Stimulated activated CD8-positive, alpha-beta memory T cell treated with anti-CD3 and anti-CD28 coated beads, Interleukin-12 subunit alpha, Interleukin-12 subunit beta, amount 100 ng/mL, for 1 hour (primary cell): ENCODE measurements at places on chromosomes 3 and 15.

DNA sequence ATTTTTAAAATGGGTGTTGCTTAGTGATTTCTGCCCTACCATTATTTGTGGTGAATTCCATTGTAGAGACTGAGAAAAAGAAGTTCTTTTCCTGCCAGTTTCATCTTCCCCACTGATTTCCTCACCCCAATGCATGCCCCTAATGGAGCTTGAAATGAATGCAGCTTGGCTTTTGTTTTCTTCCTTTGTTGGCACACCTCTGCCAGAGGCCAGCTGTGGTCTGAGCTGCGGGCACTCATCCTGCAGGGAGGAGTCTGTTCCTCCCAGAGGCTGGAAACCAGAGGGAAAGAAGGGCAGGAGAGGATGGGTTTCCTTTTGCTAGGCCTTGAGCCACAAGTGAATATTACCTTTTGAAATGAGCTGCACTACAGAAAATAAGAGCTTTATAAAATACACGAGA lies 9.3 kb upstream of the ST8SIA2 start:
- DNase-seq, result no peak

GRCh38 chr3:71050166-71050537 lies 533.4 kb downstream of the FOXP1 start:
- no peak for DNase-seq

- no peak for DNase-seq
Observed at GRCh38 chr3:100455841-100456550, 36.4 kb upstream of the TMEM45A start.

DNA sequence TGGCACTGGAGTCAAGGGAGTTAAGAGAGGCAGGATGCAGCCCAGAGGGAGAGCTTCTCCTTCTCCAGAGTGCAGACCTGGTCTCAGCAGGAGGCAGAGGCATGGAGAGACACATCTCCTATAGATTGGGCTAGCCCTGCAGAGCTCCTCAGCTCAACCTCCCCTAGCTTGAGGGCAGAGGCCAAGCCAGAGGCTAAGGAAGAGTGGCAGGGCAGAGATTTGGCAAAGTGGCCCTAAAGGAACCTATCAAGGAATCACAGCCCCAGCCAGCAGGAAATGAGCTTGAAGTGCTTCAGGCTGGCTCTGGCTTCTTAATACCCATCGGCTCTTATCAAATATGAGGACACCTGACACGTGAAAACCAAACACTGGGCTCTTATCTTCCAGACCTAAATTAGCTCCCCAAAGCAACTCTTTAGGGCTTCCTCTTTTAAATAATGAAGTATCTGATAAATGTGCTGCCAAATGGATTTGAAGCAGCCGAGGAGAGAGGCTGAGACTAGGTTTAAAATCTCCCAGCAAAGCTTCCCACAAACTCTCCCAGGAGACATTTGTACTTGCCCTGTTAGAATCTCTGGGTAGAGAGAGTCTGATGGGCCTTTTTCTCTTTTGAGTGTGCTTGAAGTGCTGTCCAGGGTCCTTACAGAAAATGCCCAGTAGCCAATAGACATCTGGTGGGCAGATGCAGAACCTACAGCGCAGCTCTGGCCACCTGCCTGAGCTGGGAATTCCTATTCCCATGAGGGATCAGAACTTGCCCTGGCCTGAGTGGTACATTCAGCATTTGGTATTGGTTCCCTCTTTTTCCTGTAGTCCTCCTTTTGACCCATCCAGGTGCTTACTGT lies 271.4 kb downstream of the CLSTN2 start:
- DNase-seq, result no peak

DNA sequence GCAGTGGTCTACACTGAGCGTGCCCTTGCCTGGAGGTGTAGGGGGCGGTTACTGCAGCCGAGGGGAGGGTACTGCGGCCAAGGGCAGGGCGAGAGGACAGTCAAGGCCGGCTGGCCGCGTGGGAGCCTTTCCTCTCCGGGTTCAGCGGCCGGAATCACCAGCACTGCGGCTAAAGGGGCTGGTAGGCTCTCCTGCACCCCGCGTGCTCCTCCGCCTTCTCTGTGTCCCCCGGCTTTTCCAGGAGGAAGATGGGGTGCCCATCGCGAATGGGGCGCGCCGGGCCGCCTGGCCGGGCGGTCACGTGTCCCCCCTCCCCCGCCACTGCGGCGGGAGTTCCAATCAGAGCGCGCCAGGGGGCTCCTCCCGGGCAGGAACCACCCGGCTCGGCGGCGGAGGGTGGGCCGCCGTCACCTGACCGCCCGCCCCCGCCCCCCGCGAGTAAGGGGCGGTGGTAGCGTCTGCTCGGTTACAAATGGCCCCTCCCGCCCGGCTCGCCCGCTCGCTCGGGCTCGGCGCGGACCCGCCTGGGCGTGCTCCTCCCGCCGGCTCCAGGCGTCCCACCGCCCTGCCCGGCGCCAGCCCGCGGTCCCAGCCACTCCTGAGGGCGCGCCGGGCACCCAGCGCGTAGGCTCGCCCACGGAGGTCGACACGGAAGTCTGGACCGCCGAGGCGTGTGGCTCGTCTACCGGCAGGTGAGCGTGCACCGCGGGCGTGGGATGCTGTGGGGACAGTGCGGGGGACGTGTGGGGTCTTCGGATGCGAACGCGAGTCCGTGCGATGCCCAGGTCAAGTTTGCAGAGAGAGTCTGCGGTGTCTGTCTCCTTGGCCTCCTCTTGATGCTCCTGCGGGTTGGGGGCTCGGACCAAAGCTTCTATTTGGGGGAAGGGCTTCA lies 242.6 kb upstream of the TOPAZ1 start:
- DNase-seq, result no peak

- DNase-seq, result no peak
Observed at GRCh38 chr3:171374661-171375285, 85.4 kb downstream of the TNIK start.

DNA sequence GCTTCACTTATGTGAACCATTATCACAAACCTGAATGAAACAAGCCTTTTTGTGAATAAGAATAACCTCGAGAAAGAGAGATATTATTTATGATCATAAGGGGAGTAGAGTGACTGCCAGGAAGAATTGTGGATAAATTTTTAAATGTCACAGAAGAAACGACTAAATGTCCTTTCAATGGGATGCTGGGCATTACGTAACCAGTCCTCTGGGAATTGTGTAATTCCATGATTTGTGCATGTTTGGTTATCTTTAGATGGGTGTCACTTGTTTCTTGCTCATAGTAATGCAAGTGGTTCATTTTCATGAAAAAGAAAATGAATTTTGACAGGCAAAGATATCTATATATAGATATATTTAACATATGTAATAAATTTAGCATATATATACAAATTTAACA lies 379.5 kb upstream of the AGTR1 start:
- DNase-seq, result no peak

- DNase-seq, result no peak
Observed at GRCh38 chr3:73719413-73719851, 94.7 kb upstream of the PDZRN3 start.

DNA sequence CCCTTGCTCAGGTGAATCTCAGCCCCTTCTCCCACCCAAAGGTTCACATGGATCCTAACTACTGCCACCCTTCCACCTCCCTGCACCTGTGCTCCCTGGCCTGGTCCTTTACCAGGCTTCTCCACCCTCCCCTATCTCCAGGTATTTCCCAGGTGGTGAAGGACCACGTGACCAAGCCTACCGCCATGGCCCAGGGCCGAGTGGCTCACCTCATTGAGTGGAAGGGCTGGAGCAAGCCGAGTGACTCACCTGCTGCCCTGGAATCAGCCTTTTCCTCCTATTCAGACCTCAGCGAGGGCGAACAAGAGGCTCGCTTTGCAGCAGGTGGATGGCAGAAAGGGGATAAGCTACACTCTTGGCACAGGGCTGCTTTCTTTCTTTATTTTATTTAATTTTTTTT lies 4.5 kb downstream of the FAM131A start:
- no peak for DNase-seq

DNA sequence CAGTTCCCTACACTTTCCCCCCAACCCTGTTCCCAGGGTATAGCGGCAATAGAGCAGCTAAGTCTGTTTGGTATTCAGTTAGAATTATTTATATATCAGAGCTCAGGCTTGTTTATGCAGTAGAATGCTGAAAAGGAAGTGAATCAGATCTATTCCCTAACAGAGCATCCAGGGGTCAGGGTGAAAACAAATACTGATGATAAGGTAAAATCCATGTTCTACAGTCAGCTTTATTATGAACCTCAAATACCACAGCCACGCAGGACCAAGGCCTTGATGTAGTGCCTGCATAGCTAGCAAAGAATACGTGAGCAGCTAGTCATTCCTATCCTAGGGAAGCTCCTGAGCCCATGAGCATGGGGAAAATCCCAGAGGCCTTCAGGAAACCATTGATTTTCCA lies 229.7 kb upstream of the ICE2 start:
- DNase-seq, result no peak

DNA sequence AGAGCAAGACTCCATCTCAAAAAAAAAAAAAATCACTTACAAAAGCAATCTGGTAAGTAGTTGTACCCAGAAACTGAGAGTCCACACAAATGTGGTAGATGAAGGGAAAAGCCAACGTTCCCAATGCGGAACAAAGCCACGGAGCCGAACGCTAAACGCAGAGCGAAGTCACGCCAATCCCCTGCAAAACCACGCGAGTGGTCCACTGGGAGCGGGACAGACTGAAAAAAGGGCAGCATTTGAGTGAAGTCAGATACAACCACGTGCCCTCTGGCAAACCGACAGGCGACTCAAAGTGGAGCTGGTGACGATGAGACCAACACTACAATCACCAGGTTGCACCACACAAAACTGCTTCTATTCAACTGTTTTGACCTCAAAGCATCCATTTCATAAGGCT lies 246.1 kb upstream of the LYSMD4 start:
- no peak for DNase-seq

GRCh38 chr3:156300929-156301840 lies 180.8 kb downstream of the KCNAB1 start:
- DNase-seq, result no peak

GRCh38 chr15:99656205-99656604 lies 77.0 kb downstream of the LYSMD4 start:
- DNase-seq, result no peak

DNA sequence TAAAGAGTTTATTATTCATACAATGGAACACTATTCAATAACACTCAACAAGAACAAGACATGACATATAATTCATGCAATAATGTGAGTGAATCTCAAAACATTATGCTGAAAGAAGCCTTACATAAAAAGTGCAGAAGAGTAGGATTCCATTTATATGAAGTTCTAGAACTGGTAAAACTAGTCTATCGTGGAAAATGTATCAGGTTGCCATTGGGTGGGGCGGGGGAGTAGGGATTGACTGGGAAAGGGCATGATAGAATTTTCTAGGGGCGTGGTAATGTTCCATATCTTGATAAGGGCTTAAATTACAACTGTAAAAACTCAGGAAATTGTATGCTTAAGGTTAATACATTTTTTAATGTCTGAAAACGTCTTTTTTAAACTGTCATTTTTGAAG lies 247.9 kb downstream of the SATB1 start:
- no peak for DNase-seq

GRCh38 chr3:160055659-160056058 lies 67.0 kb downstream of the IL12A start:
- DNase-seq, result no peak

GRCh38 chr15:100017140-100017539 lies 283.9 kb upstream of the LYSMD4 start:
- DNase-seq, result no peak

DNA sequence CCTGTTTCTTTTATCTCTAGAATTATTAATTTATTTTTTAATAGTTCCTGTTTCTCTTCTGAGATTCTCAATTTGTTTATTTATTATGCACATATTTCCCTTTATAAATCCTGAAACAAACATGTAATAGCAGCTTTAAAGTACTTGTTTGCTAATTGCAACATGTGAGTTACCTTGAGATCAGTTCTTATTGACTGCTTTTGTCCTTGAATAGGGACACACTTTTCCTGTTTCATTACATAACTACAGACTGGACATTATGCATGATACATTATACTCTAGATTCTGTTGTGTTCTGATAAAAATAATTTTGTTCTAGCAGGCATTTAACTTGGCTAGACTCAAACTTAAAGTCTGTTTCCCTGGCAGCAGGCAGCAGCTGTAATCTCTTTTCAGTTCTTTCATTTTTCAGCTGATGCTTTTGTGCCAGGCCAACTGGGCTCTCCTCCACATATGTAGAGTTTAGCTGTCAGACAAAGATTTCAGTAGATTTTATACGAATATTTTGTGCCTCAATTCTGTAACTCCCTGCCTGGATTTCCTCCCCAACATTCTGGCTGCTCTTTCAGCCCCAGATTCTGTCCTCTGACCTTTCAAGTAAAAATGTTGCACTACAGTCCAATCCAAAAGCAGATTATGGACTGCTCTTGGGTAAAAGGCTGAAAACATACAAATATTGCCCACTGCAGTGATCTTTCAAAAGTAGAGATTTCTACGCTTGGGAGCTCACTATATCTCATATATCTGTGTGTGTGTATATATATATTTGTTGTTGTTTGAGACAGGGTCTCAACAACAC lies 41.9 kb downstream of the PCOLCE2 start:
- DNase-seq, result no peak

DNA sequence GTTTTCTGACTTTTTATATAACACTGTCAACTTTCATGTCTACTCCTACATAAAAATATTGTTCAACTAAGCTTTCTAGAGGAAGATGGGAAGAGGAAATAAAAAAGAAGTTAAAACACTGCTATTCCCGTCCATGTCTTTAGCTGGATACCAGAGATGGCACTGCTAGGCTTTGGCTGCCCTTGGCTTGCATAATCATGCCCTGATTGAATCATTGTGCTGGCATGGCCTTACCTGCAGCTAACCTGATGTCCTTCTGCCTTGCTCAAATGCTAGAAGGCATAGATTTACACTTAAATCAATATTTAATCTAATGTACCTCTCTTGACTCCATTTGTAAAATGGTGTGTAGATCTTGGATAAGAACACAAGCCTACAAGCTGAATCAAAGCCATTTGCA lies 539.7 kb upstream of the IL12A start:
- no peak for DNase-seq

GRCh38 chr3:187044206-187044605 lies 95.1 kb downstream of the RPL39L start:
- no peak for DNase-seq

- DNase-seq, result no peak
Observed at GRCh38 chr3:70312336-70312735, at the start of gene MDFIC2. TSS of gene MDFIC2 (minus strand) at chr3:70312638. CDS start at chr3:70311973, 665 bp downstream.

GRCh38 chr15:41666353-41666920 lies 6.2 kb downstream of the MGA start:
- no peak for DNase-seq

- no peak for DNase-seq
Observed at GRCh38 chr3:127532561-127533203, 57.9 kb downstream of the TPRA1 start.

DNA sequence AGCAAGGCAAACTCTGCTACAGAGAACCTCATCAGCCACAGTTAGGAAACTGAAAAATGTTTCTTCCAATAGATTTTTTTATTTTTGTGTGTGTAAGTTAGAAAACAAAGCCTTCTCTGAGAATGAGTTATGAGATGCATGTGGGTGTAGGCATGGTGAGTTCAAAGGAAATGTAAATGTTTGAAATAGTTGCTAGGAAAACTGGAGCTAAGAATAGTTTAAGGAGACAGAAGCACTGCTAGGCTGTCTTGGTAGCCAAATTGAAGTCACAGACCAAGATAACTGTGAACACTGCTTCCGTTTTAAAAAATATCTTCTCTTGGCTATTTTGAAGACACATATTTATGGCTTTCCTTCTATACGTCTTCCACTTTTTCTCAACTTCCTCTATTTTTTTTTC lies 1501.2 kb upstream of the CADM2 start:
- DNase-seq, result no peak

- no peak for DNase-seq
Observed at GRCh38 chr3:59180006-59180405, 130.2 kb upstream of the CFAP20DC start.

- DNase-seq, result no peak
Observed at GRCh38 chr3:4467522-4467867, 426 bp upstream of the SUMF1 start.
